ENCODE measurements at places on chromosomes 4 and X.

DNA sequence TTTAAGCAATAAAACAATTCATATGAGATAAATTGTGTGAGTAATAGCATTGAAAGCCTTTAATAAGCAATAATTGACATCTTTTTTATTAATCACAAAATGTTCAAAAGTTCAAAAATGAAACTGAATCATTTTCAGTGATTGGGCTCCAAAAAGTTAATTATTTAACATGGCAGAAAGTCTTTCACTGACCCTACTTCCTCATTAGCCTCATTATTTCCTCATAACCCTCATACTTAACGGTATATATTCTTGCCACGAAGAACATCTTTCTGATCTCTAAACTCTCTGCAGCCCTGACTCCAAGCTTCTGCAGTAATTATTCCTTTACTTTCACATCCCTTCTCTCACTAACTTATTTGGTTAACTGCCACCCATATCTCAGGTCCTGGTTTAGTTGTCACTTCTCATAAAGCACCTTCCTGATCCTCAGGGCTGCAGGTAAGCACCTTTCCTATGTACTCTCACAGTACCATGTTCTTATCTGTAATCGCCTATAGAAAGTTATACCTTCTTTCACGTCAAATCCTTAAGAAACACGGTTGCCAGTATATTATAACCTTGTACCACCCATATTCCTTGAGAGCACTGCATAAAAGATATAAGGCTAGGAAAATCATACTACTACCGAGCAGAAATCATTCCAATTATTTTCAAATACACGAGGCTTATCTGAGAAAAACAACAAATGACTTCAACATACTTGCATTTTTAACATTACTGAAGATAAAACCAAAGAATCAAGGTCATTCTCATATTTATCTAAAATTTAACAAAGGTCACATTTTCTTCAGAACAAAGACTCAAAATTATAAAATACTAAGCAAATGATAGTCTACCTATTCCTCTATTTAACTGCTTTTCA, 72.2 kb downstream of the PPP3CA start:
- DNase-seq, result no peak

GRCh38 chrX:41142130-41142910, 57.1 kb downstream of the USP9X start:
- no peak for DNase-seq

- DNase-seq, result no peak
Observed at GRCh38 chrX:57138674-57139073, 1.5 kb upstream of the SPIN2A start.

DNA sequence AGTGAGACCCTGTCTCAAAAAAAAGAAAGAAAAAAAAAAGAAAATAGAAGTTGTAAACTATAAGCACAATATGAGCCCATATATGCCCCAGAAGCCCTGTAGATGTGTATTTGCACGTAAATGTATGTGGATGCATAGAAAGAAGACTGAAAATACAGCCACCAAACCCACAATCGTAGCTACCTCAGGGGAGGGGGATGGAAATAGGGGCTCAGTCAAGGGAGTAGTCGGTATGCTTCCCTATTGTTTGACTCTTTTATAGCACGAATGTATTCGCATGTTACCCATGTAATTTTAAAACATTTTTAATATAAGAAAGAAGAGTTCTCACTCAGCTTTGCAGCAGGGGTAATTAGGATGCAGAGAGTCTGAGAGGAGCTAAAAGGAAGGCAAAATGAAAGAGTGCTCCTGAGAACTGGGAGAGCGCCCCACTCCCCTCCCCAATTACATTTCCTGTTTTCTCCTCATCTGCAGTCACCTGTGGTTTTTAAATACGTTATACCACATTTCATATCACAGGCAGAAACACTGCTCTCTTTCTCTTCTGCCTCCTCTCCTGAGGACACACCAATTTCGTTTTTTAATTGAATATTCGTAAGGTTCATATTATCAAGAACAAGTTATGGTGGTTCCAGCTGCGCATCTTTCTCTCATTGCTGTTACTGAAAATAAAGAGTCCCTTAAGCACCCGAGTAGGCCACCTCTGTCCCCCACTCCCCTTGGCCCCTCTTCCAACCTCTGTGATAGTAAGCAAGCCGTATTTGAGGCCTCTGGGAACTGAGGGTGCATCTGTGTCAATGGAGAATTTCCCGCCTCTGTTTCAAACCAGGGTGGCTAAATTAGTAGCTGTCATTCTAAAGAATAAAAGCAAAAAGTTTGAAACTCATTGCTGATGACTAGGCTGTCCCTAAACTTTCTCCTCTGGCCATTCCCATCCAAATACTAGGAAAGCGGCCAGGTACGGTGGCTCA, 10.7 kb downstream of the SEPTIN6 start:
- no peak for DNase-seq

DNA sequence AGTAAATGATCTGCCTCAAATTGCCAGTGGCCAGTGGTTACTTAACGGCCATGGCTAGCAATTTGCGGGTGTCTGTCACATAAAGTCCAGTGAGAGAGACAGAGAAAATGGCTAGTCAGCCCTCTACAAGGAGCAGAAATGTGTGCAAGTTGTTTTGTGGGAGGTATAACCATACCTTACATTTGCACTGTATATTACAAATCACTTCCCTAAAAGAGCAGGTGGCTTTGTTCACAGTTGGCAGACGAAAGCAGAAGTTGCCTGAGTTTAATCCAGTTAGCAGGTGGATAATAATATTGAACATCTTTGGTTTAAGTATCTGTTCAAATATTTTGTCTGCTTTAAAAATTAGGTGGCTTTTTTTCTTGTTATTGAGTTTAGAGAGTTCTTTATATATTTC, 15.6 kb downstream of the SRPX start:
- no peak for DNase-seq

Data from fibroblast of skin of left biceps (primary cell).